ENCODE measurements at places on chromosomes 1 and 21.

DNA sequence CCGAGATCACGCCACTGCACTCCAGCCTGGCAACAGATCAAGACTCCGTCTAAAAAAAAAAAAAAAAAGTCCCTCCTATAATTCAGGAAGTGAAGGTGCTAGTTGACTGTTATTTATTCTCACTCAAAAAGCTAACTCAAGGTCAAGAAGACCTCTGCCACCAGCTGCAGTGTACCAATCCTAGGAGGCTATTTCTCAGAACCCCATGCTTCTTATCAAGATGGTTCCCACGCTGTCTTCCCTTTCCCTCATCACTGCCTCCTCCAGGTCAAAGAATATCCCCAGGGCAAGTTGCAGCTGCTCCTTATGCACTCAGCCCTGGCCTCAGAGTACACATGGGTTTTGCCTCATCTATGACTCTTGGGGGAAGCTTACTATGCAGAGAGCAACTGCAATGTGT lies 53.6 kb downstream of the RERE start:
- DNase-seq, result no peak

DNA sequence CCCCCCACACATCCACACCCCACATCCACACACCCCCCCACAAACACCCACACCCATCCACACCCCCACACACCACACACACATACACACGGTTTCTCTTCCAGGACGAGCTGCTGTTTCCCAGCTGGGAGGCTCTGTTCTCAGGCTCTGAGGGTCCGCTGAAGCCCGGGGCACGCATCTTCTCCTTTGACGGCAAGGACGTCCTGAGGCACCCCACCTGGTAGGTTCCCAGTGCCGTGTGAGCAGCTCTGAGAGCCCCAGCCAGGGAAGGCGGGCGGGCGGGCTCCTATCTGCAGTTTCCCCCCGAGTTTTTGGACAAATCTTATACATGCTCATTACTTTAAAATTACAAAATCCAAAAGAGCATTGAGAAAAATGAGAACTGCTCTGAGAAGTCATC lies 31.2 kb downstream of the SLC19A1 start:
- DNase-seq, result no peak

DNA sequence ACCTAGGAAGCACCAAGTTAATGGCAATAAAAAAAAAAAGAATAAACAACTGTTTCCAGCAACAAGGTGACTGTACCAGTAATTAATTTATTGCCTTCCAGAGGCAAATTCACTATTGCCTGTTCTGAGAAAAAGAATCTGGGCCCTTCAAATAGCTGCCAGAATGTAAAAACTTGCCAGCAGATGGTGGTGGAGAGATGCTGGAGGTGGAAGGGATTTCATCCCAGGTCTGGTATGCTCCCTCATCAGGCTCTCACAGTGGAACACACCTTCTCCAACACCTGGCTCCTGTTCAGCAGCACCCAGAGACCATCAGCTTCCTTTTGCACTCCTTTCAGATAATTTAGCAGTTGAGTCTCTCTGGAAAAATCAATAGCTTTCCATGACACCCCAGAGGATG lies 792.9 kb upstream of the ADAMTS5 start:
- no peak for DNase-seq

DNA sequence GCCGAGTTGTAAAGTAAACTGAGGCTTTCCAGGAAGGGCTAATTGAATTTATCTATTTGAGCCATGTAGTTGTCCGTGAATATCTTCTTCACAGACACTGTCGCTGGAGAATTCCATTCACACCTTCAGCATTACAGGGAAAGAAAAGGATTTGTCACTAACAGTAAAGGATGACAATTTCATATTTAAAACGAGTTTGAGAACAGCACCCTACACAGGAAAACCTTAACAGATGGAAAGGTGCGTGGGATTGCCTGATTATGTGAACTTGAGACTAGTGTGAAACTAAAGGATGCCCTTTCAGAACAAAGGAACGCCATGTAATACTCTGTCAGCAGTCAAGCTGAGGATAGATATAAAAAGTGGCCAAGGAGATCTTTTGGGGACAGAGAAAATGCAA lies 492.5 kb upstream of the ADGRL2 start:
- no peak for DNase-seq

DNA sequence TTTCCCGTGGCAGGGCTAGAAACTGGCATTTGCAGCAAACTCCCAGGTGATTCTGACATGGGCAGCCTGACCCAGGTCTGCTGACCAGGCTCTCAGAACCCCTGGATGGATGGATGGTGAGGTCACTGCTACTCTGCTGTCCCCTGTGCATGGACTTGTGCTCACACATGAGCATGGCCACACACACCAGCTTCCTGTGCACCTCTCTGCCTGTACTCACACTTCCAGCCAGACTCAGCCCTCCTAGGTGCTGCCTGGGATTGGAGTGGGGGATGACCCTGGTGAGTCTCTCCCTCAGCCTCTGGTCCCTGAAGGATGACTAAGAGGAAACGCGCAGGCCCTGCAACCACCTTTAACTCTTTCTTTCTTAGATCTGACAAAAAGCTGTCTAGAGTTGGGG lies 361.1 kb downstream of the HHAT start:
- DNase-seq, result no peak

DNA sequence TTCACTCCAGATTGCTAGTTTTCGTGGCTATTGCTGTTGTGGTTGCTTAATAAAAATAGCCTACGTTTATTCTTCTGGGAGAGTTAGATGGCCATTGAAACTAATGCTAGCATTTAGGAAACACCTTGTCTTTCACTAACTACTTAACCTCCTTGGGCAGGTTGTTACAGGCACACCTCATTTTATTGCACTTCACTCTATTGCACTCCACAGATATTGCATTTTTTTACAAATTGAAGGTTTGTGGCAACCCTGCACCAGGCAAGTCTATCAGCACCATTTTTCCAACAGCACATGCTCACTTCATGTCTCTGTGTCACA lies 11.3 kb upstream of the MARK1 start:
- no peak for DNase-seq

Measured in stimulated activated CD4-positive, alpha-beta T cell treated with anti-CD3 and anti-CD28 coated beads, Interleukin-15, amount 100 ng/mL, for 1 hour (primary cell).